ENCODE measurements at places on chromosomes 7 and 10.

GRCh38 chr7:87416682-87417587, 58.5 kb downstream of the ABCB4 start:
- peak; percentile 71 for DNase-seq

DNA sequence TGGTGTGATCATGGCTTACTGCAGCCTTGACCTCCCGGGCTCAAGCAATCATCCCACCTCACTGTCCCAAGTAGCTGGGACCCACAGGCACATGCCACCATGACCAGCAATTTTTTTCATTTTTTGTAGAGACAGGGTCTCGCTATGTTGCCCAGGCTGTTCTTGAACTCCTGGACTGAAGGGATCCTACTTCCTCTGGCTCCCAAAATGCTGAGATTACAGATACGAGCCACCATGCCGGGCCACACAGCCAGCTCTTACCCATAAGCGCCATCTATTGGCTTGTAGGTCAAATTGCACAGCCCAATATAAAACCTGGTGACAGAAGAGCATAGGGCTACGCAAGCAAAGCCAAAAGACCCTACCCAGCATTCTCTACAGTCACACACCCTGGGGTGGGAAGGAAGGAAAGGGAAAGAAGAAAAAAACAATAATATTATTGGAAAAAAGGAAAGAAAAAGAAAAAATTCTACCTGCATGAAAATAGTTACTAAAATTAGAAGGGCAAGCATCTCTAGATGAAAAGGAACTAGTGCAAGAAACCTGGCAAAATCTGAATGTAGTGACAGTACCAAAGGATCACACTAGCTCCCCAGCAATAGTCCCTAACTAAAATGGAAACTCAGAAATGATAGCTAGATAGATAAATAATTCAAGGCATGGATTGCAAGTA, 29.4 kb upstream of the AMPH start:
- DNase-seq = peak; percentile 62

GRCh38 chr7:98913612-98914011, 35.3 kb downstream of the TRRAP start:
- peak; percentile 3 for DNase-seq

DNA sequence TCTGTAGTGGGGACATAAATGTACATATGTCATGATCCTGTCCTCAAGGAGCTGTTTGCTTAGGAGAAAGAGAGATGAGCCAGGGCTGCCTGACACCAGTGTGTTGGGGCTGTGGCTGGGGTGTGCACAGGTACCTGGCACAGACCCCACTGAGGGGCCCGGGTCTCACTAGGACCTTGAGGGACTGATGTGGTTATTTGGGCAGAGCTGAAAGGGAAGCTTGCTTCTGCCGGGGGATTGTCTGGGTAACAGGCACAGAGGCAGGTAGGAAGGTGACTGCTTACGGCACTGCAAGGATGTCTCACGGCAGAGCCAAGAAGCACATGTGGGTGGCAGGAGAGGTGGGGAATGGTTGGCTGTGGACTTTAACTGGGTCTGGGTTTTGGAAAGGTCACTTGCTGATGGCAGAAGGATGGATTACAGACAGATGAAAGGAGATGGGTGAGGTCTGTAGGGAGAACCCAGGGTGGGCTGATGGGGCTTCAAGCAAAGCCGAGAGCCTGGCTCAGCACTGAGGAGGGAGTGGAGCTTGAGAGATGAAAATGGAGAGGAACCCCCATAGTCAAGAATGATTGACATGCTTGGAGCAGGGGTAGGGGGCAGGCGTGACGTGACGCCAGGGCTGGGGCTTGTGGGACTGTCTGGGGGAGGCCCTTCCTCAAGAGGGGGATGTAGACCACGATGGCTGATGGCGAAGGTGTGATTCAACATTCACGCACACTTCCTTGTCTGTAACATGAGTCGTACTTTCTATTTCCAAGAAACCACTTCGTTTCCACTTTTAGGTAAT, 207.7 kb upstream of the SHH start:
- no peak for DNase-seq

GRCh38 chr10:72337039-72337629, 17.6 kb downstream of the DNAJB12 start:
- DNase-seq = peak; percentile 93

- DNase-seq = no peak
Observed at GRCh38 chr7:99457650-99458493, 8.1 kb downstream of the ATP5MF start.

- DNase-seq = no peak
Observed at GRCh38 chr7:23043441-23043840, 29.5 kb upstream of the HYCC1 start.

DNA sequence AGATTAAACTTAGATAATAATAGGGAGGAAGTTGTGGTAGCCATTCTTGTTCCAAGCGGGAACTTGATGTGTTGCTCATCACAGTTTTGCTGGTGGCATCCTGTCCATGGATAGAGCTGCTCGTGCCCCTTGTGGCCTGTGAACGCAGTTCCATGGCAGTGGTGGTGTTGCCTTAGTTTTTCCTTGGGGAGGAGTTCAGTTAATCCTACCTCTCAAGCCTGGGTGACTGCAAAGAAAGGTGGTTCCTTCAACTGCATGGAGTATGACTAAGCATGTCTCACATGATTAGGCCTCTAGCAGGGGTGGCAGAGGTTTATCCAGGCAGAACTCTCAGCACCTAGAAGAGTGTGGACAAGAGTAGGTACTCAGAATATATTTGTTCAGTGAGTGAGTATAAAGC, 99.7 kb downstream of the MAPK8 start:
- DNase-seq = peak; percentile 63

DNA sequence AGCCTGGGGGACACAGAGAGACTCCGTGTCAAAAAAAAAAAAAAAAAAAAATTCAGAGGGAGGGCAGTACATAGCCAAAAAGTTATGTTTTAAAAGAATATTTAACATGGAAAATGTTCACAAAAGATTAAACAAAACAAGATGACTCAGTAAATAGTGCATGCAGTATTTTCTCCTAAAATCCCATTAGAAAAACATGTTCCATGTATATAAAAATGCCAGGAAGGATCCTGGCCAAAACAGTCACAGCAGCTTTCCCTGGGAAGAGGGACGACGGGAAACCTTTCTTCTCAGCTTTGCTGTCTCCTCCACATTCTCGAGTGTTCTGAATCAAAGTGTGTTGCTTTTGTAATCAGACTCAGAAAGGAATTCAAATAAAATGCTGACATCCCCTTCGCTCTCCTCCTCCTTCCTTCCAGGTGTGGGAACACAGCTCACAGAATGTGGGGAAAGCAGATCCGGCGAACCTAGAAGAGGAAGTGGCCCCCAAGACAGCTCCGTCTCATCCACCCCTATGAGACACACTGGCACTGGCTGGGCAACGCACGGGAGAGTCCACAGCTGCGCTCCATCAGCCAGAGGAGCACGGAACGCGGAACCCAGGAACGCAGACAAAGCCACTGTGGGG, 139.4 kb downstream of the MAD1L1 start:
- DNase-seq = no peak

DNA sequence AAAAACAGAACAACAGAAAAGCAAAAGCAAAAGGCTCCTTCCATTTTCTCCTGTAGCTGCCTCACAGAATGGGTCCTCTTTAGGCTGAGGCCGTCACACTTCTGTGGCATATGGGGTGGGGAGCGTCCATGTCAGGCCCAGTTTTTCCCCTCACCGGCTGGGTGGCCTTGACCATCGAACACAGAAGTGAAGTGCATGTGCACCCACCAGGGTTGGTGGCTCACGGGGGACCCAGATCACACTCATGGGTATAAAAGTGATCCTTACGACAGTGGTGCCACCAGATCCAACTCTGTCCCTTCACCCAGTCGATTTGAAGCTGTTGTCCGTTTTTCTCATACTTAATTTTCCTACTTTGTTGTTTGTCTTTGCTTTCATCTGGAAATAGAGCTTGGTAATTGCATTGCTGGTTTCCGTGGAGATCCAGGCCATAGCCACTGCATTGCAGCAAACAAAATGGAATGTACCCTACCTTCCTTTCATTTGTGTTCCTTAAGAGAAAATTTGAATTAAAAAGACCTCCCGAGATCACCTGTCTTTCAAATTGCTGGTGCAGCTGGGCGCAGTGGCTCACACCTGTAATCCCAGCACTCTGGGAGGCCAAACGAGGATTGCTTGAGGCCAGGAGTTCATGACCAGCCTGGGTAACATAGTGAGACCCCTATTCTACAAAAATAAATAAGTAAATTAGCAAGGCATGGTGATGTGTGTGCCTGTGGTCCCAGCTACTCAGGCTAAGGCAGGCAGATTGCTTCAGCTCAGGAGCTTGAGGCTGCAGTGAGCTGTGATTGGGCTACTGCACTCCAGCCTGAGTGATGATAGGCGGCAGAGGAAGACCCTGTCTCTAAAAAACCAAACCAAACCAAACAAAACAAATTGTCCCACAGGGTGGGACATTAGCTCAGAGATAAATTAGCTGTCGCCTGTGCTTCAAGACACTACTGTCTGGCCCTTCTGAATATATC, 10.7 kb upstream of the GJD4 start:
- DNase-seq = no peak

DNA sequence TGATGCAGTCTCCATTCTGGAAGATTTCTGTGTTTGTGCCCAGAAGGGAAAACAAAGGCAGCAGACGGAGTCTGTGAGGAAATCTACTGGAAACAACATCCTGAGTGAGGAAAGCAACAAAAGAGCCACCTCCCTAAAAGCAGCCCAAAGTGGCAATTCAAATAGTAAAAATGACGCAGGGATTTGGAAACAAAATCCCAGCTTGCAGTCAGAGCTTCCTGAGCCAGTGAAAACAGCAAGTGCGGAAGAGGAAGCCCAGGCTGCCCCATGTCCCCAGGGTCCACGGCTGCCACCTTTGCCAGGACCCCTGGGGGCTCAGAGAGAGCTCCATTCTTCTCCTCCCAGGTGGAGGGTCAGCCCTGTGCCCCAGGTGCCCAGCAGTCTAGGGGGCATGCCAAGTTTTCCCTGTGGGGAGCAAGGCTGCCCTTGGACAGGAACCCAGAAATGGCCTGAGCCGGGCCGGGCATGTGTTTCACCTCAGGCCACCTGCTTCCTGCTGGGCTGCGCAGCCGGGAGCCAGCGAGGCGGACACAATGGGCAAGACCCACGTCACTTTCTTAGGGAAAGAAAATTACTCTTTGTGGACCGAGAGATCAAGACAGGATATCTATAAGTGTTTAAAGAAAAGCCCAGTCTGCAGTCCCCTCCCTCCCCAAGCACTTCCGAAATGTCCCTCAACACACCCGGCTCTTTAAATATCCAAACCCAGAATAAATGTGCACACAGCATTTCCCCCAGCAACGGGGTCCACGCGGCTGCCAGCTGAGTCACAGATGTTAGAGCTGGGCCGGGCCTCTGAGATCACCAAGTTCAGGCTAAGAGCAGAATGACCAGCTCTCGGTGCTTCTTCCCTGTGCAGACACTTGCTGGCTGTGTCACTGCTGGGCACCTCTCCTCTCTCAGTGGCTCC, 231.1 kb downstream of the ARHGAP12 start:
- DNase-seq = no peak

DNA sequence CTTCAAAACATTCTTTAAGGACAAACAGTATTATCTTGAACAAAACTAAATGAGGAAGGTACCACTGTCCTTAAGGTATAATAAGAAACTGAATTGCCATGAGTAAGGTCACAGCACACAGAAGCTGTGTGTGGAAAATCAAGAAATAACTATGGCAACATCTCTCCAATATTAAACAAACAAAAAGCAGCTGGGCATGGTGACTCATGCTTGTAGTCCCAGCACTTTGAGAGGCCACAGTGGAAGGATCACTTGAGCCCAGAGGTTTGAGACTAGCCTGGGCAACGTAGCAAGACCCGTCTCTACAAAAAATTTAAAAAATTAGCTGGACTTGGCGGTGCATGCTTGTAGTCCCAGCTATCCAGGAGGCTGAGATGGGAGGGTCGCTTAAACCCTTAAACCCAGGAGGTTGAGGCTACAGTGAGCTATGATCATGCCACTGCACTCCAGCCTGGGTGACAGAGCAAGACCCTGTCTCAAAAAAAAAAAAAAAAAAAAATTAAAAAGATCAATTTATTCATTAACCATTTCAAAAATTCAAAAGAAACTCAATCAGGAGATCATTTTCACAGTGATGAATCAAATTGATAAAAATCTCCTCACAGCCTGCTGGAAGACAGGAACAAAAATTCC, 195.4 kb downstream of the SKIDA1 start:
- peak; percentile 86 for DNase-seq

GRCh38 chr7:80054356-80054755, 80.3 kb upstream of the GNAI1 start:
- DNase-seq = peak; percentile 42
